ENCODE measurements at places on chromosomes 1 and 21. TPM values are rescaled to one million over a fixed set of nuclear protein-coding genes. Genes with fewer than 3 reads are reported as not detected.

DNA sequence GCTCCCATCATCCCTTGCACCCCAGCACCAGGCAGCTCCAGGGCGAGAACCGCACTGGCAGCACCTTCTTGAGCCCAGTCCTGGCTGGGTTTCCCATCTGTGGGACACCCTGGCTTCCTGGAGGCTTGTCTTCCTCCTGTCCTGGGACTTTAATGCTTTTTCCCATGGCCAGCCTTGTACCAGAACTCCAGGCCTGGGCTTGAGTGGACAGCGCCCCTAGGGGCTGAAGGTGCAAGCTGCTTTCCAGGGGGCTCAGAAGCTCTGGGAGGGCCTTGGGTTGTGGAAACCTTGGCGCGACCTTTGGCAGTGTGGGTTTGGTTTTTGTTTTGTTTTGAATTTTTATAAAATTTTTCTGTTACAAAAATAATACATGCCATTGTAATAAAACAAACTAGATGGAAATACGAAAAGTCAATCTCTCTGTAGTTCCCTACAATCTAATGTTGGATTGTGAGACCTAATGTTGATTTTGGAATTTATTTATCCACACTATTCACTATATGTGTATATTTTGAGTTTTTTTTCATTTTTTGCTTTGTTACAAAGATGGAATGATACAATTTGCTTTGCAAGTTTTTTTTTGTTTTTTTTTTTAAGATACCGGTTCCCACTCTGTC is 33.8 kb upstream of the RPL11 start:
- DNase-seq, result no peak

DNA sequence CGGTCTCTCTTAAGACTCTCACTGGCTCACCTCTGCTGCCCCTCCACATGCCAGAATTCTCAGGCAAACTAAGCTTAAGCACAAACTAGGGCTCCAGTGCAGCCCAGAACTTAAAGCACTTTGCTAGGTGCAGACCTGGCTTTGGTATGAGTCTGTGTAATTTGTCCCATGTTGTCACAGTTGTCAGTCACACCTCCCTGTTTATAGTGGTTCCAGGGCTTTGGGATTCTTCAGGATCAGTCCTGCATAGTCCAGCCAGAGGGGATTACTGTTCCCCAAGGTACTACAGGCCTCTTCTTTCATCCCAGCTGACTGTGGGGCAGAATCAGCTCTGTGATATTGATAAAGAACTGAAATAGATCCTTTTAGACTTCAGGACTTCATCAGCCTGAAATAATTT is 105.0 kb upstream of the UBE2U start:
- DNase-seq, result no peak

The HRNR gene
- not detected for total RNA-seq

The KDM5B gene
- total RNA-seq, result 28.9 TPM

DNA sequence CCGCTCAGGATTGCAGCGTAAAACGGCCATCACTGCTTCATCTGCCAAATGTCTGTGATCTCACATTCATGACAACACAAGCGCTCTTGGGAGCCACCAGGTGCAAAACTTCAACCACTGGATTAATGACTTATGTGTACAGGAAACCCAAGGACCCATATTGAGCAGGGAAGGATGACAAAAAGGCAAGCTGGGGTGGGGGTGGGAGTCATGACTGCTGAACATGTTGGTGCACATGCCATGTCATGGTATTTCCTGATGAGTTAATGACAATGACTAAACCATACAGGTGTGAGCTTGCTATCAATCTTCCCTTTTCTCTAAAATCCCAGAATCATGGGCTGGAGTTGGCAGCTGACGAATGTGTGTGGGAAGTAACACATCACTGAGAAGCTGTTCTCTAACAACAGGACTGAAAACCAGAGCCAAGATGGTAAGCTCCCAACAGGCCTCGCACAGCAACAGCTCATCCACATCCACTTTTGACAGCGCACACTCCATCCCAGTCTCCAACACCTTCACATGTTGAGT is 3.1 kb upstream of the SH2D5 start:
- DNase-seq, result no peak

DNA sequence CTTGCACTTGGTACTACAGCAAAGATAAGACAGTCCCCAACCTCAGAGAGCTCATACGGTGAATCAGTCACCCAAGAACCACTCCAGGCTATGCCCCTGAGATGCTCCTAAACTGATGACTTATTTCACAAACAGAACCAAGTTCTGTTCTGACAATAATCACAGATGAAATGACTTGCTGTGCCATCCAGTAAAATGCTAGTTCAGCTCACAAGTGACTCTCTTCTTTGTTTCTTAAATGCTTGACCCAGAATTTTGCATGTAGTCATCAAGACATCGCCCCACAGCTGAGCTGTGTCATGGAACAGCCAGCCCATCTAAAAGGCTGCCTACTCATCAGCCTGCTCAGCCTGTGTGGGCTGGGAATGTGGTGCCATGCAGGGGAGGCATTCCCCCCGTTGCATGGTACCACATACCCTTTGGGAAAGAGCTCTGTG is 6.1 kb upstream of the SLC19A2 start:
- no peak for DNase-seq

GRCh38 chr1:231194476-231194842 is 32.6 kb downstream of the TRIM67 start:
- DNase-seq, result no peak

- peak; percentile 32 for DNase-seq
Measured at GRCh38 chr21:31558189-31558961, 101.1 kb upstream of the SOD1 start.

The RO60 gene
- total RNA-seq, result 61.1 TPM

DNA sequence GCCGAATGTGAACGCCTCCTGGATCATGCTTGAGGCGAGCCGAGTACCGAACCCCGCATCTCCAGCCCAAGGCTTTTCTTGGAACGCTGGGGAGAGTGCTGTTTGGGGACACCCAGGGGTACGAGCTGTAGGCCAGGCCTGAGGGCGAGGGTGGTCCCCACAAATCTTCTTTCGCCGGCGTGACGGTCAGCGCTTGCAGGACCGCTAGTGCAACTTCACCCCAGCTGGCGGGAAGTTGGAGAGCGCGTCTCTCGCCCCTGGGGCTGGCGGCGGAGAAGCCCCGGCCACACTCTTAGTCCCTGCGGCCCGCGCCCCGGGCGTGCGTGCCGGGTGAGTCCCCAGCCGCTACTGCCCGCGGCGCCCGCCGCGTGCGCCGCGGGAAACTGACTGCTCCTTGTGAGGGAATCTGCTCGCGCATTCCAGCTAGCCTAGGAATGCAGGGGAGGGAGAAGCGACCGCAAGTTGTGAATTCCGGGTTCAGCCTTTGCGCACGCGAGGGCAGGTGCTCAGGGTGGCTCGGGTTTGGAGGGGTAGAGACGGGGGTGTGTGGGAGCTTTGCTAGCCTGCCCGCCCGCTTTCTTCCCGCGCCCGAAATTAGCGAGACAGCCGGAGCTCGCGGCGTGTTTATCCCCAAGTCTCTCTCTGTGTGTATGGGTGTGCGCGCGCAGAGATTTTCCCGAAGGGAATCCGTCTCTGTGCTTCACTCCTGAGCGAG is 884 bp downstream of the LHX4 start:
- DNase-seq, result no peak

DNA sequence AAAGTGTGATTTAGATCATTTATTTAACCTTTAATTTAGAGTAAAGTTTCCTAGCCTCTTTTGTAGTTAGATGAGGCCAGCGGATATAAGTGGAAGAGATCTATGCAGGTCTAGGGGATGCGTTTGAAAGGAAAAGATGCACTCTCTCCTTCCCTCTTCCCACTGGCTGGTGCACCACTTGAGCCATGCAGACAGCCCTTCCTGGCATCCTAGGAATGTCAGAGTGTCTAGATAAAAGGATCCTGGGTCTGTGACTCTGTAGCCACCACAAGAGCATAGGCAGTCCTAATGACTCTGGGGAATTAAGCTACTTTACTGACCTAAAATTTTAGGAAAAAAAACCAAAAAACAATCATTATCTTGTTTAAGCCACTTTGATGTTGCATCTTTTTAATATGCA is 16.0 kb upstream of the STUM start:
- DNase-seq, result no peak

DNA sequence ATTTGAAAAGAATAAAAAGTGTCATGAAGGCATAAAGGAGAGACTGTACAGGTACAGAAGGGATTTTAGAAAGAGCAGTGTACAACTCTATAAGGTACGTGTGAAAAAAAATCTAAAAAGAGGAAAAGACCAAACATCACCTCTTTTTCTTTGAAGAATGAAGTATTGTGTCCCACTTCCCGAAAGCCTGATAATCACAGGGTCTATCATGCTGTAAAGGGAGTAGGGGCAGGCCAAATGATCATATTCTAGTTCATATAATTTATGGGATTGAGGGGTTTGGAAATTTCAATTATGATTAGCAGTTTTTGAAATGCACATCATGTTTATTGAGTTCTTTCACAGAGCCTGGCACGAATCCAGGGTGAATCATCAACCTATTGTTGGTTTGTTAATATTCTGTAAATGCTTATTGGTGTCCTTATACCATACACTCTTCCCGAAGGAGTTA is 910 bp upstream of the RERE start:
- DNase-seq, result peak; percentile 22

The S100A7A gene
- total RNA-seq, result not detected

DNA sequence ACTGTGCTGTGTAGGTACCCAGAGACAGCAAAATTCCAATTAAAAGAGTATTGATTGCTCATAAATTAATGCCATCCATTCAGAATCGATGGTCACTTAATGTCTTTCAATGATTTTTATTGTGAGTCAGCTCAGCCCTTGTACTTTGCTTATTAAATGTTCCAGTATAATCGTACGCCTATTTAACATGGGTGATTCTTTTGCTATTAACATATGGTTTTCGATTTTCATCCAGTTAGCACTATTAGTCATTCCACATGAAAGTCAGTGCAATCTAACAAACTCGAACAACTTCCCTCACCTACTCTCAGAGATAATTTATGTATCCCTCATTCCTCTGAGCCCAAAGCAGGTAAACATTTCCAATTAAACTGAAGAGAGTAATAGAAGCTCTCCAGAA is 109.6 kb upstream of the APP start:
- no peak for DNase-seq

DNA sequence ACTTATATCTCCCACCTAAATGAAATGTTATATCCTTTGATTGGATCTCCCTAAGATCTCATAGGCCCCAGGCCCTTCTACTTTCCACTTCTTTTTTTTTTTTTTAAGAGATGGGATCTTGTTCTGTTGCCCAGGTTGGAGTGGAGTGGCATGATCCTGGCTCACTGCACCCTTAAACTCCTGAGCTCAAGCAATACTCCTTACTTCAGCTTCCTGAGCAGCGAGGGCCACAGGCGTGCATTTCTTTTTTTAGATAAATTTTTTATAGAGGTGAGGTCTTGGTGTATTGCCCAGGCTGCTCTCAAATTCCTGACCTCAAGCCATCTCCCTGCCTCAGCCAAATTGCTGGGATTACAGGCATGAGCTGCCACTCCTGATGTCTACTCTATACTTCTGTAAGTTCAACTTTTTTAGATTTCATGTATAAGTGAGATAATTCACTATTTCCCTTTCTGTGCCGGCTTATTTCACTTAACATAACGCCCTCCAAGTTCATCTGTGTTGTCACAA is 987.5 kb upstream of the NCAM2 start:
- DNase-seq, result no peak

GRCh38 chr1:108692724-108693655 is 880 bp downstream of the PRPF38B start:
- DNase-seq, result peak; percentile 57

The HSPA13 gene
- total RNA-seq, result 41.0 TPM

The RNU1-4 gene
- total RNA-seq, result 1,321 TPM

DNA sequence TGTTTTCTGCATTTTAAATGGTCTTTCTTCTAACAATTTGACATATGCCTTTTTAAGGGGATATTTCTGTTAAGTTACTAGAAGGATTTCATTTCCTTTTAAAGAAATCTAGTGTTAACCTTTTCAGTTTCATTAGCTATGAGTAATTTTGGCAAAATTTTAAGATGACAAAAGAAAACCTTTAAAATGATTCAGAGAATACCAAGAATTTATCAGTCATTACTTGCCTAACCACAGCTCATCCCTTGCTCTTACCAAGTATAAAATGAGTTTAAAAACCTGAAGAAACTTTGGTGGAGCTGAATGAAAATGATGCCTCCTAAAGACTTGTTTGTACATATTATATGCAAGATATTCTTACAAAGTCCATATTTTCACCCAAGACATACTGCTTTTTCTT is 101.7 kb downstream of the NEK7 start:
- no peak for DNase-seq

The SAMSN1 gene
- total RNA-seq, result 54.0 TPM

DNA sequence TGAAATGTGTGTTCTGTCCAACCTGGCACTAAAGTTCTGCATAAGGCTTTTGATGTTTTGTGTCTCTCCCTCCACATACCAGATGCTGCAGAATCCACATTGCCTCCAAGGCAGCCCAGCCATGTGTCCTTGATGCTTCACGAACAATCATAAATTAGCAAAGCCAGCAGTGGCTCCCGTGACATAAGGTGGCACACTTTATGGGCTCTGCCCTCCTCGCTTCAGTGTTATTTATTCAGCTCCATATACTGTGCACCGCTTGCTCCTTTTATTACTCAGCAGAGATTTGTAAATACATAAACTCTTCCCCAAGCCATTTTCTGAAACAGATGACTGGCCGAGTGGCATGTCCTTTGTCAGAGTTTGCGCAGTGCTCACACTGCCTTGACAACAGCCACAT is 112.8 kb upstream of the SLC35F3 start:
- DNase-seq, result no peak

The OSBPL9 gene
- 31.5 TPM for total RNA-seq

DNA sequence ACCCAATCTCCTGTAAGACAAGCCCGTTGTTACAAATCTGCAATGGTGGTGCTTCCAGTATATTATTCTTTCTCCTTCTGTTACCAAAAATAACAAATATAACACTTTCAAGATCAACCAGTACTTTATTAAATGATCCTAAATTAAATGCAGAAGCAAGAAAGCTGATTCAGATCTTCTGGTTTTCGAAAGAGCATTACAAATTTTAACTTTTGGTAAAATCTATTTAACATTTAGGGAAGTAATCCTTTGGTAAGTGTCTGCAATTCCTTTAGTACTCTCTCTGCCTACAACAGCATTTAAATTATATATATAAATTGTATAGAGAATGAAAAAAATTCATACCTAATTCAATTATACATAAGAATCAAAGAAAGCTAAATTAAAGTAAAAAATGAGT is 198.6 kb upstream of the HMCN1 start:
- DNase-seq, result no peak

DNA sequence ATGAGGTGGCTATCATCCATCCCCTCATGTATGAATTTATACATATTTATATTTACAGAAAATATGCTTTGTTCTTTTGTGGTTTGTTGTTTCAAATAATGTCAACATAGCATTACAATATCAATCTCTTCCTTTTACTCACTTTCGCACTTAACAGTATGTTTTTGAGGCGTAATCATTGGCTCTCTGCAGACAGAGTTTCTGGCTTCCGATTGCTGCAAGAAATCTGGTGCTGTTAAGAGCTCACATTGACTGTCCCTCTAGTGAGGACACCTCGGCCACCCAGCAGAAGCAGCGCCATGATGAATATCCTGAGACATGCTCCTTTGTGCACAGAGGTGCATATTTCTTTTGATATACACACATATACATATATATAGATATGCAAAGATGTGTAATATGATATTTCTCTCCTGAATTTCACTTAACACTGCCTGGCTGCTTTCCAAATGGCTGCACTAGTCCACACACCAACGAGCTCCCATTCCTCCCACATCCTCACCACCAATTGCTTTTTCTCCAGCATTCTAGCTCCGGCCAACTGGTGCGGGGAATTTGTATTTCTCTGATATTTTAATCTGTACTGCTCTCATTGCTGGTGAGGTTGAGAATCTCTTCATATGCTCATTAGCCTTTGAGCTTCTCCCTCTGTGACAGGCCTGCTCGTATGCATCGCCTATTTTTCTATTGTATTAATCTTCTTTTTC is 248.4 kb downstream of the SIPA1L2 start:
- DNase-seq, result no peak

- no peak for DNase-seq
Measured at GRCh38 chr1:60436186-60436585, 362.6 kb upstream of the C1orf87 start.

The JAM2 gene
- total RNA-seq, result 0.46 TPM

Data from activated T-cell treated with anti-CD3 and anti-CD28 coated beads, Interleukin-2, amount 50 U/mL, for 4 hours (primary cell).